ENCODE measurements at places on chromosomes 11 and 22.

DNA sequence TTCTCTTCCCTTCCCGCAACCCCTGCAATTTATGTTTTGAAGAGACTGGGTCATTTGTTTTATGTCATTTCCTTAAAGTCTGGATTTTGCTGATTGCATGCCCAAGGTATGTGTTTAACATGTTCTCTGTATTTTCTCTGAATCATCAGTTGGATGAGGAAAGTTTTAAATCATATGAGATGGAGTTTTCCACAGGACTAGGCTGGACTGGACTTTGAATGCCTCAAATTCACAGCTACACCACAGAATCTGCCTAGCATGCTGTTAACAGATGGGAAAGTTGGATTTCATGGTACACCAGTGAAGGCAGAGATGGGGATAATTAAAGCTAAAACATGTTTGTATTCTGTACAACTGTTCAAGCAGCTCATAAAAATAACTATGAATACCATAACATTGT, 62.6 kb downstream of the CWC15 start:
- peak; percentile 69 for DNase-seq

DNA sequence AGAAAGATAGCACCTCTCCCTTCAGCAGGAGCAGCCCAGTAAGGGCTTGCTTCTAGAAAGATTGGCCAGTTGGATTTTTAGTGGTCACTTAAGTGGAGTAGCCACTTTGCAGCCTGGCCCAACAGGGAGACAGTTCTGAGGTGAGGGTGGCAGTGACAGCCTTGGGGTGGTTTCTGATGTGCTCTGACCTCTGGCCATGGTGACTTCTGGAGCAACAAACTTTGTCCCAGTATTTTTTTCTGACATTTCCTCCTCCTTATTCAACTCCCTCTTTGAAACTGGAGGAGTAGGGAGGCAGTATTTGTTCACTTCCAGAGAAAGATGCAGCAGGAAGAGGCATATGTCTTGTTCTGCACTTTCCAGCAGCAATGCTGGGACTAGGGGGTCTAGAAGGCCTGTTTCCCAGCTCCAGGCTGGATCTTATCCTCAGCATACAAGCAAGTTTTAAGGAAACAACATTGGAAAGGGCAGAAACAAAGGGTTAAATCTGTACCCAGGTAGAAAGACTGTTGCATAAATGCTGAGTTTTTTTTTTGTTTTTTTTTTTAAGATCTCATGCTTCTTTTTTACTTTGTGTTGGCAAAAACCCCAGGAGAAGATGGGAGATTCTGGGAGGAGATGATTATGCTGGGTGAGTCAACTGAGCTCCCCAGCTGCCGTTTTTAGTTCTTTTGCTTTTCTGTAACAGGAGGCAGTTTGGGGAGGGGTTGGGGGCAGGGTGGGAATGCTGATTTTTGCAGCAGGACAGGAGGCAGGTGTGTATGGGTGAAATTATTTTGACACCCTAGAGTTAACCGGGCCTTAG, 37.2 kb downstream of the RCOR2 start:
- no peak for DNase-seq

- no peak for DNase-seq
Measured at GRCh38 chr22:41574847-41575381, 14.1 kb downstream of the CSDC2 start.

DNA sequence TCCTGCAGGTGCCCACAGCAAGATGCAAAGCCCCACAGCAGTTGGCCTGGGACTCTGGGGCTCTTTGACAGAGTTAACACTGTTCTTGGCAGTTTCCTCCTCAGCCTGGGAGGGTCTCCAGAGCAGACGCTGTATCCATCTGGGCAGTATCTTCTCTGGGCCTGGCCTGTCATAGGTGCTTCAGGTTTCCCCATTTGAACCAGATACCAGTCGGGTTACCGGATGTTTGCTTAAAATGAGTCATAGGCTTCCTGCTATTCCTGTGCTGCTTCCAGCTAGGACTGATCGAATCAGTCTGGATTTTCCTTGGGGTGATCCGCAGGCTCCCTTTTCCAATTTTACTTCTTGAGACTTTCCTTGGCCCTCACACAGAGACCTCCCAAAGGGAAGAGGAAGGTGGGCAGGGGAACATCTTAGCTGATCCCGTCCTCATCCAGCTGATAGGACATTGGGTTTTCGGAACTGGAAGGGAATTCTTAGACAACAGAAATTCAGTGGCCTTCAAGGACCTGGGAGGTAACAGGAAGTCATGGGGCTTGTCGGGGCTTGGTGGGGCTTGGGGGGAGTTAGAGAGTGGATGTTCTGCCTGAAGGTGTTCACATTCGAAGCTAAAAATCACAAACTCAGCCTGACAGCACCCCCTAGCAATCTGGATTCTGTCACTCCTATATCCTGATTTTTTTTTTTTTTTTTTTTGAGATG, 2.4 kb upstream of the RANGAP1 start:
- DNase-seq = no peak

- peak; percentile 34 for DNase-seq
Measured at GRCh38 chr22:17087498-17088131, 2.8 kb downstream of the IL17RA start.

- DNase-seq = no peak
Measured at GRCh38 chr11:130894322-130895025, 21.8 kb downstream of the SNX19 start.

DNA sequence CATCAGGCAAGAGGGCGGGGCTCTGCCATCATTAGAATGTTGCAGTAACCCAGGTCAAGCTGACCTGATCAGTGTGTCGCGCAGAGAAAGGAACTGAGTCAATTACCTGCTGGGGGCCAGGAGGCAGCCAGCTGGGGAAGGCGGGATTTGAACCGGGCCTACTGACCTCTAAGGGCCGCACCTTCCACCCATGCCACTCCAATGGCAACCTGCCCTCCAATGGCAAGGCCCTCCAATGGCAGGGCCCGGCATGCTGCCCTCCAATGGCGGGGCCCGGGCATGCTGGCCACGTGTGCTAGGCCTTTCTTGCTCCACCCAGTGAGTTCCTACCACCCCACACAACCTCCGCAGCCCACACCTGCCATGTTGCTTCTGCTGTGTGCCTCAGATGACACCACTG, 407.6 kb downstream of the CTTN start:
- DNase-seq = no peak

GRCh38 chr22:33209930-33210784, 152.0 kb upstream of the SYN3 start:
- no peak for DNase-seq

- DNase-seq = peak; percentile 40
Measured at GRCh38 chr11:12005476-12005875, 3.0 kb downstream of the DKK3 start.

- no peak for DNase-seq
Measured at GRCh38 chr22:23566705-23567475, 13.2 kb downstream of the IGLL1 start.

- DNase-seq = no peak
Measured at GRCh38 chr11:94060401-94060800, 39.2 kb downstream of the HEPHL1 start.

- DNase-seq = no peak
Measured at GRCh38 chr22:31378123-31378522, 21.3 kb upstream of the DRG1 start.

DNA sequence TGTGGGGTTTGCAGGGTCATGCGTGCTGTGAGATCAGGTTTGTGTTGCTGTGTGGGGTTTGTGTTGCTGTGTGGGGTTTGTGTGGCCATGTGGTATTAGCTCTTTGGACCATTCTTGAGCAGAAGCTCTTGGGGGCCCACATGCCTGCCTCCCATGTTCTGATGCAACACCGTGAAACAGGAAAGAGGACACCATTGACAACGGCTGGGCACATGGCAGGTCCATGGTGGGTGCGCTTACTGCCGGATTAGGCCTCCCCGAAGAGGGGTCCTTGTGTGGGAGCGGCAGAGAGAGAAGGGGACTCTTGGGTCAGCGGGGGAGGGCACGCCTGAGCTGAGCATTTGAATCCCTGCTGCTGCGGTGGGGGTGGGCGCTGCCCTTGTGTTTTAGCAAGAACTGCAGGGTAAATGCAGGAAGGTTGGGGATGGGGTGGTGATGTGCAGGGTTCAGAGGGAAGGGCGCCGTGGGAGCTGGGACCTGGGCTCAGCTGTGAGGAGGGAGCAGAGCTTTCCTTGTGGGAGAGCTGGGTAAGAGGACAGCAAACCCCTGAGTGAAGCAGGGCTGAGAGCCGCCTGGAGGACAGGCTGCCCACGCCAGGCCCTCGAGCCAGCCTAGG, 361.5 kb downstream of the TBC1D22A start:
- no peak for DNase-seq

- DNase-seq = no peak
Measured at GRCh38 chr11:130183878-130184610, 24.5 kb downstream of the ST14 start.

DNA sequence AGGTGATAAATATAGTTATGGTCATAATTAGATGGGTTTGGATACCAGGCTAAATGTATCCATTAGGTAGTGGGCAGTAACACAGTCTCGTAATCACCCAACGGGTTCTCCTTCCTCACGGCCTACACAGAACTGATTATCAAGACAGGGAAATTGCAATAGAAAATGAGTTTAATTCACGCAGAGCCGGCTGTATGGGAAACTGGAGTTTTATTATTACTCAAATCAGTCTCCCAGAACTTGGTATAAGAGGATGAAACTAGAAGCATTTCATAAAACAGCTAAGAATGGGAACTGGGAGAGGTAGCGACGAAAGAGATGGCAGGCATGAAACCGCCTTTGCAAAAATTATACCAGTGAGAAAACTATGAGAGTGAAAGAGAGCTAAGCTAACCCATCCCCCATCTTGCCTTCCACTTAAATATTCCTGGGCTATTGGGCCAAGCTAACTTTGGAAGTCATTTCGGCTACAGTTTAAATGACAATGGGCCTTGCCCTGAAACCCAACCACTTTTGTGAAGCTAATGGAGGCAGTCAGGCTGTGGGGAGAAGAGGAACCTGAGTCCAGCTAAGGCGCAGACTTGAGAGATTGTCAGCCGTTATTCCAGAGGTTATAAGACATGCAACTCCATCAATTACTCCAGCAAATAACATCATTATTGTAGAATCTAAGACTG, 29.6 kb downstream of the CTSC start:
- no peak for DNase-seq

DNA sequence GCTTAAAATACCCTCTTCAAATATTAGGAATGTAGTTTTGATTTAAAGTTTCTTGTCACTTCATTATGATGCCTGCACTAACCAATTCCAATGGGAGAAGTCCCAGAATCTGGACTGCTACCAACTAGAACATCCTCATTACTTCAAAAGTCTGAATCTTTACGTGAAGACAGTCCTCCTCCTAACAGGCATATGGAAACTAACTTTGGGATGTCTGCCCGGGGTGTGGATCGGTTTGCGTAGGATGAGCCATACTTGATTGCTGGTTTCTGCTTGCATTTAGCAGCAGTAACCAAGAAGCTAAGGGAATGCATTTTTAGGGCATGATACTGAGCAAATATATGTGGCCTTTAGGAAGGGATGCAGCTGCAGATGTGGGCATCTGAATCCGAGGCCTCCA, 177.1 kb downstream of the LRRC4C start:
- DNase-seq = no peak

DNA sequence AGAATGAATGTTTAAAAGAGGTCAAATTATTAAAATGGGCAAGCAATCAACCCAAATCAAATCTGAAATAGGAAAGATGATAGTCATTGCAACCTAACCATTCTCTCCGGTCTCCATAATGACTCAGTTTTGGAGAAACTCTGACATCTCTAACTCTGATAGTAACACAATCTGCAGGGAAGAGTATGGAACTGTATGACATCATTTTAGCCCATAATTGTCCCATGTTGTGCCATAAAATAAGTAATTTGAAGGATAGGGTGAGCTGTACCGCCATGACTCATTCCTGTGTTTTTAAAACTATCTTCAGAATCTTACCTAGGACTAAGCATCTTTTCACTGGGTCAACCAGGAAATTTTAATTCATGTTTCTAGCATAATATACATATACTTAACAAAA, 350.8 kb downstream of the DLG2 start:
- DNase-seq = no peak
